T-helper 17 cell (primary cell): ENCODE measurements at places on chromosomes 3 and 15.

DNA sequence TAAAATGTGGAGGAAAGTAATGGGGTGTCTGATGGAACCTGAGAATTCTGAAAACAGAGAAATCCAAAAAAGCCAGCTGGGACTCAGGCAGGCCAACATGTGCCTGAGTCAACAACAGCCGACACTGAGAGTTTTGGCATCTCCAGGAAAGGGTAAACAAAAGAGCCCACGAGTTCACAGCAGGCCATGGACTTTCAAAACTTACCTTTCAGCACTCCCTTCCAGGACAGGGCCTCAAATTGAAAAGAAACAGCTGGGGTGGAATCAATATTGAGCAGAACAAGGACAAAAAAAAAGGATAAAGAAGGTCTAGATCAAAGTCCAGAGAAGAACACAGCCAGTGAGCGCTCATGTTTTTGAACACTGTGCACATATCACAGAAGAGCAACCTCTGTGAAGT, 735.4 kb upstream of the GRM7 start:
- DNase-seq, result no peak

DNA sequence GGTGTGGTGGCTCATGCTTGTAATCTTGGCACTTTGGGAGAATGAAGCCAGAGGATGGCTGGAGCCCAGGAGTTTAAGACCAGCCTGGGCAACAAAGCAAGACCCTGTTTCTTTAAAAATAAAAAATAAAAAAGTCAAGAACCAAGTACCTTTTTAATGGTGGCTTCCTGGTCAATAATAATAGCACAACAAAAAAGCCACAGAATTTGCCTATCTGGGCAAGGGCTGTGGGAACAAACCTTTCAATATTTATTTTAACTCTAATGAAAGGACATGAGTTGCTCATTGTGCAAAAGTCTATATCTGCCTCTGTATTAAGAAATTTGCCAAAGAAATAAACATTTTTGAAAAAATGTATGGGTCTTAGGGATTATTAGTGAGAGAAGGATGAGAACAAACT, 2.1 kb downstream of the ZNF609 start:
- no peak for DNase-seq

GRCh38 chr3:101252945-101253344, 67.4 kb downstream of the IMPG2 start:
- DNase-seq, result no peak

- no peak for DNase-seq
These were observed 205.5 kb downstream of the MECOM start for GRCh38 chr3:169457807-169458697.

DNA sequence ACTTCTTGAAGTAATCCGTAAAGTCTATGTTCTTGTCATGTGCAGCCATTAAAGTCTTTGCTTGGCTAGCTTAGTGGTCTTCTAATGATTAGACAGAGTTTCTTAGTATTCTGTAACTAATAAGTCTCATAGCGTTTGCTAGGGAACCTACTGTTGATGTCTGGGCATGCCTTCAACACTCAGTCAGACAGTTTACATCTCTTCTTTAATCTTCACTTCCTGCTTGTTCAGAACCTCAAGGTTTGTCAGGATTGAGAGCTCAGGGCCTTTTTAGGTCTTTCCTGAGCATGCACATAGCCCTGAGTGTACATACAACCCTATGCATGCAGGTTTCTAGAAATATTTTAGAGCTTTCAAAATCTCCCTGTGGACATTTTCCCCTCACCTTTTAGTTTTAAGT, 426.3 kb downstream of the AGBL1 start:
- DNase-seq, result no peak

DNA sequence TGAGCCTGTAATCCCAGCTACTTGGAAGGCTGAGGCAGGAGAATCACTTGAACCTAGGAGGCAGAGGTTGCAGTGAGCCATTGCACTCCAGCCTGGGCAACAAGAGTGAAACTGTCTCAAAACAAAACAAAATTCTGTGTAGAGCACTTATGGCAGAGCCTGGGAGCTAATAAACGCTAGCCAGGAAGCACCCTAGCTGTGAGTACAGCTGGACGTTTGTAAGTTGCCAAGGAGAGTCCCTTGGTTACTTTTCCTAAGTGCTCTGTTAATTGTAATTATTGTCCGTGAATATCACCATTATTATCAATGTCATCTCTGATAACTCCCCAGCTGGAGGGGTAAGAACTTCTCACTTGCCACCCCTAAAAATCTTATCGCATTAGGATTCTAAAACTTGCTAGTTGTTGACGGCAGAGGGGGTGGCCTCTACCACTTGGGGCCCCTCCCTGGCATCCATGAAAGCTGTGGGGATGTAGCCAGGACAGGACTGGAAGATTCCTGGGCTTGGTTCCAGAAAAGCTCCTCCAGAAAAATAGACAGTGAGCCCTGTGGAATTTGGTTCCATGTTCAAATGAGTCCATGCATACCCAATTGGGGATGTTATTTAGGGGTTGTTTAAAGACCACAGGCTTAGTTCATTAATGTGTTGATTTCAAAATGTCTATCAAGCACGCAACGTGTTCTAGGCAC, 9.9 kb upstream of the KLHL25 start:
- no peak for DNase-seq
